ENCODE measurements at places on chromosomes 11 and 22.

DNA sequence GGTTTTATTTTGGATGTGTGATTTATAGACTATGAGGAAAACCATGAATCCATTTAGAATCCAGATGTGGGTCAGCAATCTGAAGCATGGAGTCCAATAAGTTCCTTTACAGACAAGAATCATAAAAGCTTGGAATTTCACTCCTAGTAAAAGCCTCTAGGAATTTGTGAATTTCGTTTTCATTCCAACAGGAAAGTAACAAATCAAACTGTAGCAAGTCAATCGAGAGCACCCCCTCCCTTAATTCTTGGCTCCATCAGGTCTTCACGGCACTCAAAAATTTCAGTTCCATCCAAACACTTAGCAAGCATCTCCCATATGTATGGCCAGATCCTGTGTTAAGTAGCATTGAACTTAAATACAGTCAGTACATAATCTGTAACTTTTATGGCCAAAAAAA is 143.6 kb upstream of the POU2AF2 start:
- DNase-seq: no peak

DNA sequence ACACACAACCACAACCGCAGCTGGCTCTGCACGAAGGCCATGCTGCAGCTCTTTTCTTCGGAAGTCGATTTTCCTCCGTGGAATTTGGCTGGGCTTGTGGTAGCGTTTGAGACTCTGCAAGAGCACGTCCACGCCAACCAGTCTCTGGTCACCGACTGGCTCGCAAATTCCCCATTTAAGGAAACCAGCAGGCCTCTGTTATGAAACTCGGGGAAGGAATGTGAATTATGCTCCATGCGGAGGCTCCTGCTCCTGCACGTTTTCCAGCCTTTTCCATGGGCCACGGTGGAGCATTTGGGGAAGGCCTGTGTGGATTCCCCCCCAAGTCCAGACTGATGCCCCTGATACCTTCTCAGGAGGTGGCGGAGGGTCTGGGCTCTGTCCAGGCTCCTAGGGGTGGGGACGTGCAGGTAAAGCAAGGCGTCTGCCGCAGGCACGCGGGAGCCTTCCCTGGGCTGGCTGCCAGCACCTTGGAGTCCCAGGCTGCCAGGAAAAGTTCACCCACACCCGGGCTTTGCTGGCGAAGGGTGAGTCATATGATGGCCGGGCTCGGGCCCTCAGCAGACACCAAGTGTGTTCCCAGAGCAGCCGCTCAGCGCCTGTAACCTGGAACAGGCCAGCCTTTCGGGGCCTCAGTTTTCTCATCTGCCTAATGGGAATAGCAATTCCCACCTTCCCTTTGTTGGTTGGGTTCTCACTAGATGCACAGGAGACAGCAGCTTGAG is 41.9 kb downstream of the LRP5 start:
- no peak for DNase-seq

DNA sequence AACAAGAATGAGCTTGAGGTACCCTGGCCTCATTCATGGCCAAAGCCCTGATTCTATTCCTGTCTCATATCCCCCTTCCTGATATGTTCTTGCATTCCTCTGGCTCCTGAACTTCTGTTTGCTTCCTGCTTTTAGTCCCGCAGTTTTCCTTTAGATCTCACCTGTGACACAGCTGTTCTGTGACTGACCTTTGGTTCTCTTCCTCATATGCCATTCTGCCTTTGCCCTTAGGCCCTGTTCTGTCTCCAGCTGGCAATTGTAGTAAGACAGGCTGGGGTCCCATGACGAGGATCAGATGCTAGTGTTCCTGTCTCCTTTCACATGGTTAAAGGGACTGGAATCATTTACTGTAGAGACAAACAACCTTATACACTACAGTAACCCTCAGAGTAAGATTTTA is 59.0 kb upstream of the PDE3B start:
- DNase-seq: no peak

DNA sequence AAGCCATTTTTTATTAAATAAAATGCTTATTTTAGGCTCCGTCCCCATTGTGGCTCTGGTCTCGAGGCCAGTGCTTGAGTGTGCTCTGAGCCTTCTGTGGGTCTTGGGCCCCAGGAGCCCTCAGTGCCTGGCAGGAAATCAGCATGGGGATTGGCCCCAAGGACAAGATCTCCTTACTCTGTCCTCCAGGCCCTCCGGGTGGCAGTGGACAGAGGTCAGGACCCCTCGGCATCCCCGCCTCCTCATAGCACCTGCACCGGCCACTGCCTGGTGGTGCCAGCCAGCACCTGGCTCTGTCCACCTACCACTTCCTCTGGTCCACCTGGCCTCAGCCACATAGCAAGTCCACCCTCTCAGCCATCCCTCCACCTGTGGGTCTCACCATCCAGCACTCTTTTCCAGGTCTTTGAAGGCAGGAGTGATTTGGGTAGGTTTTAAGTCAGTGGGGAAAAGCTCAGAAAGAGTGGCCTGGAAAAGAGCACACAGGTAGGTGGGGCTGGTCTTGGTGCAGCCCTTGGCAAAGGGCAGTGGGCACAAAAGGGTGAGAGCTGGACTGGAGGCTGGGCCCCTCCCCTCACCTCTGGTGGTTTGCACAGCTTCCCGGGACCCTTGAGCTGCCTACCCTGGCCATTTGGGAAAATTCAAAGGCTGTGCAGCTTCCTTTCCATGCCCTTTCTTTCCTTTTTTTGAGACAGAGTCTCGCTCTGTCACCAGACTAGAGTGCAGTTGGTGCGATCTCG is 3.5 kb downstream of the CLDN5 start:
- no peak for DNase-seq

DNA sequence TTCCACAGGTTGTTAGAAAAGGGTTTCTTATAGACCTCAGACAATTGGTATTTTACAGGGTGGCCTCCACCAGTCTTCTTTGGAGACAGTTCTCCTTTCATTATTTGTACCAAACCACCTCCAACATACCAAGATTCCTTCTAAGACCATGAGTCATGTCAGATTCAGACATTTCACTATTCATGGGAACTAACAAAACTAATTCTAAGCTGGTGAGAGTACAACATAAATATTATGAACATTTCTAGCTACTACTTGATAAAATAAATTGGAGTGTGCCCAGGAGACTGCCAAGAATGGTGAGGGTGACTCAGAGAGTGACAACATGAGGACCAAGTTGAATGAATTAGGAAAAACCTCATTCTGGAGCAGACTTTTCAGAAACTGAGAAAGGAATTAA is 494.6 kb upstream of the LRRC4C start:
- DNase-seq: no peak

- no peak for DNase-seq
Measured at GRCh38 chr11:85590848-85591483, 36.2 kb downstream of the DLG2 start.
